ENCODE measurements at places on chromosomes 12 and 14. TPM values are rescaled to one million over a fixed set of nuclear protein-coding genes. Genes with fewer than 3 reads are reported as not detected.

Gene OS9
- 122 TPM for total RNA-seq

Gene AMN
- total RNA-seq: not detected

Gene RAD51AP1
- total RNA-seq: 1.1 TPM

Gene EIF2S3B
- 0.66 TPM for total RNA-seq

Gene COQ10A
- total RNA-seq: 11.8 TPM

Data from sigmoid colon (tissue), 7 donors.